ENCODE measurements at places on chromosomes 11 and 22. TPM values are rescaled to one million over a fixed set of nuclear protein-coding genes. Genes with fewer than 3 reads are reported as not detected.
A peak's percentile ranks its signal among the peaks of the same experiment; 100 is the strongest.

DNA sequence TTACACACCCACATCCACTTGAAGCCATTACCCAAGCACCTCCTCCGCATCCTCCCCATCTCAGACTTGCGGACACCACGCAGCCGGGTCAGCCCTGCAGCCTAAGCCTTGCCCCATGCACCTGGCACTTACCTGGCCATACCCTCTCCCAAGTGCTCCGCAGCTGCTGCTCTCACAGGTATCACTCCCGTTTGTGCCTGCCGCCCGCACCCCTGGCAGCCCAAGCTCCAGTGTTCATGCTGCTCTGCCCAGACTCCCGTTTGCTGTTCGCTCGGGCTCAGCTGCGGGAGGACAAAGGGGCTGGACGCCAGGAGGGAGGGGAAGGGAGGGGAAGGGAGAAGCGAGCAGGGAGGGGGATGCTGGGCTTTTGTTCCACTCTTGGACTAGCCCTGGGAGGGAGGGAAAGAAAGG lies at the start of gene KLHL35:
TSS of gene KLHL35 (minus strand) at position 293 of the 411 bp plus-strand sequence. CDS start 2,574 bp downstream, outside the sequence.
- no peak for DNase-seq
- H3K4me3 ChIP-seq, result no peak within 1 kb of the TSS
- peaks cover 12% of the 10 kb centered on the region for H3K4me1 ChIP-seq
- no peak within 1 kb of the TSS for H3K27ac ChIP-seq
- peaks cover 12% of the 10 kb centered on the region for H3K27me3 ChIP-seq

GRCh38 chr11:3707176-3707575 lies 36.0 kb upstream of the CHRNA10 start:
- no peak overlapping the region for H3K27ac ChIP-seq
- H3K27me3 ChIP-seq, result no peaks in the 10 kb centered on the region
- peaks cover 76% of the 10 kb centered on the region for H3K36me3 ChIP-seq
- no peaks in the 10 kb centered on the region for H3K4me1 ChIP-seq

GRCh38 chr11:123525511-123525918 lies 95.4 kb downstream of the GRAMD1B start:
- no peaks in the 10 kb centered on the region for H3K4me1 ChIP-seq
- DNase-seq, result no peak
- no peaks in the 10 kb centered on the region for H3K36me3 ChIP-seq
- H3K4me3 ChIP-seq, result no peak overlapping the region
- no peaks in the 10 kb centered on the region for H3K27me3 ChIP-seq

DNA sequence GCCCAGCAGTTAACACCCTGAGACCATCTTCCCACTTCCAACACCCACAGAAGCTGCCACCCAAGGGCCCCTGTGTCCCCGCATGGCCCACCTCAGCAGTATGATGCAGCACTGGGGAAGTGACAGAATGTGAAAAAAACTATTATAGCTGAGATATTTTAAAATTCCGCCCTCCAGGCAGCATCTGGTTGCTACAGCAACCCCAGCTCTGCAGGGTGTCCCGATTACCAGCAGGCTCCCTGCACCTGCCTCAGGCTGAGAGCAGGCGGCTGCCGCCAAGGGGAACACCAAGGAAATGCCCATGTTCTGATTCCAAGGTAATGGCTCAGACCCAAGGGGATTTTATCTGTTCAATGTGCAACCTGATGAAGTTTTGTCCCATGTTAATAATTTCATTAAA lies 10.5 kb upstream of the TMEM121B start:
- no peak overlapping the region for H3K4me3 ChIP-seq
- H3K4me1 ChIP-seq, result no peaks in the 10 kb centered on the region
- H3K27me3 ChIP-seq, result no peaks in the 10 kb centered on the region
- H3K36me3 ChIP-seq, result no peaks in the 10 kb centered on the region
- H3K27ac ChIP-seq, result no peak overlapping the region

DNA sequence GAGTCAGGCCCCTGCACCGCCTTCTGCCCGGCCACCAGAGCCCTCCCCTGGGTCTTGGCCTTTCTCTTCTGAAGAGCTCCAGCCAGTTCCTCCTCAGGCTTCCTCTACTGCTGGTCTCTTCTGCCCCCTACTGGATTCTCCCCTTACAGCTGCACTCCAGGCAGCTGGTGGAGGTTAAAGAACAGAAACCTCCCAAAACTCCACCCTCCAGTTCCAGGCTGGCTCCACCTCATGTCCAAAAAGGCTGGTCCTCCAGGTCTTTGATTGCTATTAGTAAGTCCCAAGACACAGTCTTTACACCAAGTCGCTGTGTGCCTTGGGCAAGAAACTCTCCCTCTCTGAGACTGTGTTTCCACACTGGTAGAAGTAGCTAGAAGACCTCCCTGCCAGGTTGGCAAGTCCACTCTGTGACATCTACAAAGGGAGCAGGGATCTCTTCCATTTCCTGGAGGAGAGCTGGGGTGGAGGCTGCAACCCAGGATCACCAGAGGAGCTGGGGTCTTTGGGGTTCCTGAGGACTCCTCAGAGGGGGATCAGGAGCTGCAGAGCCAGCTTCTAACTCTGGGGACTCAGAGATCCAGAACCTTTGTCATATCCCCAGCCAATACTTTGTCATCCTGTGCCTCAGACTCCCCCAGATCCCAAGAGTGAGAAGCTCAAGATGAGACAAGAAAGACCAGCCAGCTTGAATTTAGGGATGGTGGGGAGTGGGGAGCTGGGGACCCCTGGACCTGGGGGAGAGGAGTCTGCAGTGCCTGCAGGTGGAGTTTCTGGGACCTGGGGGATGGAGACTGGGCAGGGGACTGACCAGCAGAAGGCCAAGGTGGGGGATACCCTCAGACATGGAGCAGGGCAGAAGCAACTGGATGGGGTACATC lies 3.4 kb upstream of the IGLL5 start:
- no peak overlapping the region for H3K4me3 ChIP-seq
- H3K27me3 ChIP-seq, result peaks cover 2% of the 10 kb centered on the region
- H3K27ac ChIP-seq, result no peak overlapping the region
- peak; percentile 76 for DNase-seq
- H3K36me3 ChIP-seq, result no peaks in the 10 kb centered on the region

GRCh38 chr11:122653916-122654585 lies 1.5 kb upstream of the UBASH3B start:
- peaks cover 35% of the 10 kb centered on the region for H3K4me1 ChIP-seq
- no peak overlapping the region for H3K27ac ChIP-seq
- no peak overlapping the region for H3K4me3 ChIP-seq

GRCh38 chr22:38032681-38033521 lies 24.3 kb upstream of the PICK1 start:
- H3K4me1 ChIP-seq, result no peaks in the 10 kb centered on the region
- no peaks in the 10 kb centered on the region for H3K27me3 ChIP-seq
- no peaks in the 10 kb centered on the region for H3K36me3 ChIP-seq
- H3K27ac ChIP-seq, result no peak overlapping the region

DNA sequence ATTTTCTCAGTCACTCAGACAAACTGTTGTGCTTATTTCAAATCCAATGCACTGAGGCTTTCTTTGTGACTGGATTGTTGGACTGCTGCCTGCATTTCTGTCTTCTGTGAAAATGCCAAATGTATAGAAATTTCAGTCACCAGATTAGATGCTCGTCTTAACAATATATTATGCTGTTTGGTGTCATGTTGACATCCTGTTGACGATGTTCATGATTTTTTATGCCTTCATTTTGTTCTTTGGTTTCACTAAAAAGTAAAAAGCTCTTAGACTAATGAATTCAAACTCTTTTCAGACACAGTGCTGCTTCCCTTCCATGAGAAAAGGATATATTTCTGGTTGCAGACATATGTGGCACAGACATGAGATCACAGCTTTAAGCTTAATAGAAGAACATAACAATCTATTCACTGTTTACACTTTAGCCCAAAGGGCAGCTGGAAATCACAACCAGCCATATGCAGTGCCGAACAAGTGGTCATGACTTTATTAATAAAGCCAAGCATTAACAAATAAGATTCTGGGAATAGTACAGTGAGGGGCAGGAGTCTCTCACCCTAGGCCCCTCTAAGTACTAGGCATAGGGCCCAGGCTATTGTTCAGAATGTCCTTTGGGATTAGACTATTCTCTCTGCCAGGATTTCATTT lies 9.4 kb upstream of the SOX6 start:
- no peaks in the 10 kb centered on the region for H3K4me1 ChIP-seq
- no peak overlapping the region for H3K27ac ChIP-seq
- no peak for DNase-seq
- no peaks in the 10 kb centered on the region for H3K27me3 ChIP-seq
- H3K36me3 ChIP-seq, result no peaks in the 10 kb centered on the region

DNA sequence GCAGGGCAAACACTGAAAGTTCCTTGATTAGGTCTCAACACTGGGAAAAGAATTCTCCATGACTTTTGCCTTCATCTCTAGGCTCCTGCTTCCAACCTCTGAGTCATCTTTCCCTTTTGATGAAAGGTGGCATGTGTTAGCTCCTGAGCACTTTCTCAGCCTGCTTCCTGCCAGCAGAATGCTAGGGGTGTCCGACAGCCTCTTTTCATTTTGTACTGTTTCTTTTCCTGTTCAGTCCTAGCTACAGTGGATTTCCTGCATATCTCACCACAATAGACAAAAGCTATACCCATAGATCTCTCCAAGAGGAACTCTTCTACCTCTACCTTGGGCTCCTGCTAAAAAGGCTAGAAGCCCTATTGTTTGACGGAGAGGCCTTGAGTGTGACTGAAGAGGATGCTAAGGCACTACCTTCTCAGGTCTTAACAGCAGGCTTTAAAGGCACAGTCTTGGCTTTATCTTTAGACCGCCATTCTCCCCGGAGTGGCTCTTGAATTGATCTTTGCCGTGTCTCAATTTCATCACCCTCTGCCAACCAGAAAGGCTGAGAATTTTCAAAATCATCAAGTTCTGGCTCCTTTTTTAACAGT lies 145.5 kb downstream of the RBFOX2 start:
- H3K27me3 ChIP-seq, result no peaks in the 10 kb centered on the region
- peak; percentile 8 for DNase-seq
- no peak overlapping the region for H3K27ac ChIP-seq
- H3K36me3 ChIP-seq, result no peaks in the 10 kb centered on the region
- H3K4me1 ChIP-seq, result peaks cover 6% of the 10 kb centered on the region

- H3K4me3 ChIP-seq, result no peak overlapping the region
- H3K4me1 ChIP-seq, result peaks cover 37% of the 10 kb centered on the region
- H3K36me3 ChIP-seq, result no peaks in the 10 kb centered on the region
- no peaks in the 10 kb centered on the region for H3K27me3 ChIP-seq
These were observed 61.4 kb upstream of the PTPRJ start for GRCh38 chr11:47918882-47919495.

GRCh38 chr22:50525104-50525857 lies at the start of gene SCO2:
Gene SCO2, minus strand, starts transcription at chr22:50525598. Its CDS starts 1,187 bp downstream, at chr22:50524411.
- H3K27ac ChIP-seq, result peak within 1 kb of the TSS; percentile 96
- peak; percentile 97 for DNase-seq
- peak within 1 kb of the TSS; percentile 65 for H3K4me3 ChIP-seq
- no peaks in the 10 kb centered on the region for H3K27me3 ChIP-seq
- H3K4me1 ChIP-seq, result peaks cover 49% of the 10 kb centered on the region
- peaks cover 20% of the 10 kb centered on the region for H3K36me3 ChIP-seq

DNA sequence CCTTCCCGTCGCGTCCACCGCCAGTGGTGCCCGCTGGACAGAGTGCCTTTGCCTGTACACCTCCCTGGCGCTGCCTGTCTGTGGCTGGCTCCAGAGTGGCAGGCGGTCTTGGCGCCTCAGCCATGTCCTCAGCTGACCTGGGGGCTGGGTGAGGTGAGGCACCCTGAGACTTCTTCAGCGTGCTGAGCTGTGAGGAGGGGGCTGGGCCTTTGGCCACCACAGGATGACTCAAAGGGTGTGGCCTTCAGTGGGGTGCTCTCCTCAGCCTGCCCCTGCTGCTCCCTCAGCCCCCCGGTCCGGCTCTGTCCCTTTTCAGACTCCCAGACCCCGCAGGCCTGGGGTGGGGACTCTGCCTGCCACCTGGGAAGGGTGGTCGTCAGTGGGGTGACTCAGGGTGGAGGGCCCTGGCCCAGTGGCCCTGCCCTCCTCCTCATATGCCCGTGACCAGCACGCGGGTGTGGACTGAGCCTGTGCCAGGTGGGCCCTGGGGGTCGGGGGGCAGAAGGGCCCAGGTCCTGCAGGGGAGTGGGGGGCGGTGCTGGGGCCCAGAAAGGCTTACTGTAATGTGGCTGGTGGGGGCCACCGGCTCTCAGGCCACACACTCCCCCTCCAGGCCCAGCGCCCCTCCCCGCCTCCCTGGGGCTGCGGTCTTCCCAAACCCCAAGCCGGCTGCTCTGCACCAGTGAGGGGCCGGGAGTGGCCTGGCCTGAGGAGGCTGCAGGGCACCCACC lies 15.9 kb downstream of the CRELD2 start:
- peaks cover 64% of the 10 kb centered on the region for H3K4me1 ChIP-seq
- peak; percentile 40 for DNase-seq
- no peak overlapping the region for H3K4me3 ChIP-seq
- H3K36me3 ChIP-seq, result no peaks in the 10 kb centered on the region
- peak overlapping the region; percentile 96 for H3K27ac ChIP-seq

DNA sequence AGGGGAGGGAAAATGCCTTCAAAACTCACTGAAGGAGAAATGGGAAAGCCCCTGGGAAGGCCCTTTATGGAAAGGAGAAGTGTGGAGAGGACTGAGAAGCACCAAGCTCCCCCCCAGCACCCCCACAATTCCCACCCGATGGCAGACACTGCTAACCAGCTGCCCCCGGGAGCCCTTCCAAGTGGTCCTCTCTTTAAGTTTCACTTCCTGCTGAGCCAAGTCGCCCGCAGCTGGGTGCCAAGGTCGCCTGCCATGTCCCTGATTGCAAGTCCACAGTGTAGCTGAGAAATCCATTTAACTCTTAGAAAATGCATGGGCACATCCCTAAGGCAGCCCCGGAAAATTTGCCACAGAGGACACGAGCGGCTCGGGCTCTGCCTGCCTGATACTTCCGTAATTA lies 68.2 kb downstream of the GALNT18 start:
- no peaks in the 10 kb centered on the region for H3K4me1 ChIP-seq
- no peaks in the 10 kb centered on the region for H3K36me3 ChIP-seq
- no peaks in the 10 kb centered on the region for H3K27me3 ChIP-seq
- DNase-seq, result no peak
- no peak overlapping the region for H3K27ac ChIP-seq
- no peak overlapping the region for H3K4me3 ChIP-seq

DNA sequence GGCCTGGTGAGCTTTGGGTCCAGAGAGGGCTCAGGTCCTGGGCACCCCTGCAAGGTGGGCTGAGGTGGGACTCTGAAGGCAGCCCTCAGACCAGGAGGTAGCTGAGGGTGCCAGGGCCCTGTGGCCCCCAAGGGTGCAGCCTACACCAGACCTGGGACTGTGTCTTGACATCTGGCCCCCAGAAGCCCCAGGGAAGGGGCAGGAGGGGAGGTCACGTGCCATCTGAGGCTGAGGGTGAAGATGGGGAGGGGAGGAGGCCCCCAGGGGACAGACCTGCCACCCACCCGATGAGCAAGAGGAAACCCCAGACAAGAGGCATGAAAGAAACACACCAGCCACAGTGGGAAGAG lies 520.2 kb downstream of the BRD1 start:
- no peak overlapping the region for H3K4me3 ChIP-seq
- no peaks in the 10 kb centered on the region for H3K4me1 ChIP-seq
- H3K27ac ChIP-seq, result no peak overlapping the region
- no peak for DNase-seq
- no peaks in the 10 kb centered on the region for H3K27me3 ChIP-seq

DNA sequence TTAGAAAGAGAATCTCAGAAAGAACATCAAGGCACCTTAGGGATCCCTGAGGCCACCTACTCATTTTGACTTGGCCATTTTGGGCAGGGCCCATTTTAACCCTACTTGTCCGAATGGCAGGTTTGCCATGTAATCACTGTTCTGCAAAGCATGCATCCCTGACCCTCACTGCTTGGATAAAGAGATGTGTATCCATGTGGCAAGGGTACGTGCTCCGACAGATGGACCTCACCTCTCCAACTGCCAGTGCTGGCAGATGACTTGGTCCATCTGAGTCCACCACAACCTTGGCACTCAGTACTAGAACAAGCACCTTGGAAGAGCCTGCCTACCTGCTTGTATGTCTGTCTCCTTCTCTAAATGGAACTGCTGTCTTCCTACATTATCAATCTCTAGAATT lies 139.4 kb downstream of the SPATA19 start:
- H3K36me3 ChIP-seq, result no peaks in the 10 kb centered on the region
- no peak for DNase-seq
- H3K27me3 ChIP-seq, result no peaks in the 10 kb centered on the region
- H3K4me3 ChIP-seq, result no peak overlapping the region
- no peaks in the 10 kb centered on the region for H3K4me1 ChIP-seq

Gene SLC25A45
- total RNA-seq, result 40.3 TPM

Gene CALCB
- 0.25 TPM for total RNA-seq

Gene SLC15A3
- 1.0 TPM for total RNA-seq

Gene RFPL2
- total RNA-seq, result 1.5 TPM

Gene RIC3
- total RNA-seq, result 23.8 TPM
